Left lobe of liver (tissue), 2 donors: ENCODE measurements at places on chromosomes 7 and 10.
A peak's percentile ranks its signal among the peaks of the same experiment; 100 is the strongest.

- DNase-seq = no peak
Measured at GRCh38 chr10:121781101-121781500, 146.7 kb downstream of the ATE1 start.

DNA sequence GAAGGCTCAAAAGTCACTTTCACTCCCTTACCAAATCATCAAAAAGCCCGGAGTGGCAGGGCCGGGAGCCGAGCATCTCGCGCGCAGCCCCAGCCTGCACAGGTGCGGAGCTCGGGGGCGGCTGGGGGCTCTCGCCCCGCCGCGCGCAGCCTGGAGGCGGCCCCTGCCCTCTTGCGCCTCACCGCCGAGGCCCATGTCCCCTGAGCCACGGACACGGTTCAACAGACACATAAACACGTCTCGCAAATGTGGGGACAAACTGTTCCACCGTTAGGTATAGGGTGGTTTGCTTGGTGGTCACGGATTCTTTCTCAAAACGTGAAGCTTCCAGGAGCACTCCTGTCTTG, 700 bp downstream of the GSAP start:
- DNase-seq = no peak

DNA sequence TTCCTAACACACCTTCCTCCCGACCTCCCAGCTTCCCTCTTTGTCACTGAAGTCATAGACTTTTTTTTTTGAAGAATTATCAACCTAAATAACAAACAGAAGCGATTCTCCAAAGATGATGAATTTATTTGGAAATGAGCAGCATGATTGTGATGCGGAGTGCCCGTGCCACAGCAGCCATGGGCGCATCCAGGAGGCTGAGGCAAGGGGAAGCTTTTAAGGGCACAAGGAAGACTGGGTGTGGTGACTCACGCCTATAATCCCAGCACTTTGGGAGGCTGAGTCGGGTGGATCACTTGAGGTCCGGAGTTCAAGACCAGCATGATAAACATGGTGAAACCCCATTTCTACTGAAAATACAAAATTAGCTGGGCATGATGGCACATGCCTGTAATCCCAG, 16.2 kb upstream of the GIMAP8 start:
- DNase-seq = no peak

GRCh38 chr10:71643904-71644303, 75.7 kb downstream of the C10orf105 start:
- no peak for DNase-seq

DNA sequence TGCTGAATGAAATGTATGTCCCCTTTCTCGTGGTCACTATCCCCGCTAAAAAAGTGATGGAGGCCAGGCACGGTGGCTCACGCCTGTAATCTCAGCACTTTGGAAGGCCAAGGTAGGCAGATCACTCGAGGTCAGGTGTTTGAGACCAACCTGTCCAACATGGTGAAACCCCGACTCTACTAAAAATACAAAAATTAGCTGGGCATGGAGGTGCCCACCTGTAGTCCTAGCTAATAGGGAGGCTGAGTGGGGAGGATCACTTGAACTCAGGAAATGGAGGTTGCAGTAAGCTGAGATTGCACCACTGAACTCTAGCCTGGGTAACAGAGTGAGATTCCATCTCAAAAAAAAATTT, 91.4 kb upstream of the MKLN1 start:
- no peak for DNase-seq

DNA sequence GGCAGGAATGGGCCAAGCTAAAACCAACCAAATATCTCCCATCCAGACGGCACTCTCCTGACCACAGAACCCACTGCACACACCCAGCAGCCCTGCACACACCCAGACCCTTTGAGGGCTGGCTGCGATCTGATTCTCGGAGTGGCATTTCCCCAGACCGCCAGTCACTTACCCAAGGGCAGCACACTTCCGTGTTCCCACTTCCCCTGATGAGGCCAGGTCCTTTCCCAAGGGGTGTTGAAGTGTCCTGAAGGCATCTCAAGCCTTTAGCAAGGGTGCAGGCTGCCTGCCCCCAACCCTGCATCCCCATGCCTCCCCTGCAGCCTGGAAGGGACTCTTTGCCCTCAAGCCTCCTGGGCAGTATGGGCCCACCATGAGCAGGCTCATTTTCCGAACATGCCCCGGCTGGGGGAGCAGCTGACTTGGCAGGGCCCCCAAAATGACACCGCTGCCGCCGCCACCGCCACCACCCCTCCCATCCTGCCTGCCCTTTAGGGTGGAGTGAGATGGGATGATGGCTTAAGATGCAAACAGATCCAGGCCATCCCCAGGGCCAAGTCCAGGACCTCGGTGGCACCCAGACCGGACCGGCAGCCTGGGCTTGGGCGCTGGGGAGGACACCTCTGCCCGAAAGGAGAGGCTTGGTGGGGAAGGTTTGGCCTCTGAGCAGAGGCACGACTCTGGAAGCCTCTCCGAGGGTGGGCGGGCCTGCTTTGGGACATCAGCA, 159.8 kb downstream of the NRF1 start:
- DNase-seq = no peak

GRCh38 chr10:86815035-86815617, 58.7 kb downstream of the BMPR1A start:
- DNase-seq = no peak

DNA sequence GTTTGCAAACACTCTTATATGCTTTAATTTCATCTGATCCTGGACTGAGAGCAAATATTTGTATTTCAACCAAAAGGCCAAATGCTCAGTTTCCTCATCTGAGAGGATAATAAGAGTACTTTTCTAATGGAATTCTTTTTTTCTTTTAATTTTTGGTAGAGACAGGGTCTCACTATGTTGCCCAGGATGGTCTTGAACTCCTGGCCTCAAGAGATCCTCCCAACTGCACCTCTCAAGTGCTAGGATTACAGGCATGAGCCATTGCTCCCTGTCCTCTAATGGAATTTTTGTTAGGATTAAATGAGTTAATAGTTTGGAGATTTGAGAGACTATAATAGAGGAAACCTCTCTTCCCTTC, 68.4 kb upstream of the KMT2E start:
- no peak for DNase-seq

GRCh38 chr7:41942468-41943093, 239.7 kb upstream of the INHBA start:
- DNase-seq = peak; percentile 85

GRCh38 chr7:10860516-10860915, 113.2 kb upstream of the PHF14 start:
- no peak for DNase-seq

GRCh38 chr10:133379152-133379800, at the start of gene PAOX:
Gene PAOX (plus strand): TSS chr10:133379262. CDS start chr10:133379317, 55 bp downstream.
- DNase-seq = peak; percentile 76

- no peak for DNase-seq
Measured at GRCh38 chr7:111903016-111903415, 303.2 kb downstream of the DOCK4 start.

- no peak for DNase-seq
Measured at GRCh38 chr7:113279256-113279655, 160.9 kb upstream of the SMIM30 start.

DNA sequence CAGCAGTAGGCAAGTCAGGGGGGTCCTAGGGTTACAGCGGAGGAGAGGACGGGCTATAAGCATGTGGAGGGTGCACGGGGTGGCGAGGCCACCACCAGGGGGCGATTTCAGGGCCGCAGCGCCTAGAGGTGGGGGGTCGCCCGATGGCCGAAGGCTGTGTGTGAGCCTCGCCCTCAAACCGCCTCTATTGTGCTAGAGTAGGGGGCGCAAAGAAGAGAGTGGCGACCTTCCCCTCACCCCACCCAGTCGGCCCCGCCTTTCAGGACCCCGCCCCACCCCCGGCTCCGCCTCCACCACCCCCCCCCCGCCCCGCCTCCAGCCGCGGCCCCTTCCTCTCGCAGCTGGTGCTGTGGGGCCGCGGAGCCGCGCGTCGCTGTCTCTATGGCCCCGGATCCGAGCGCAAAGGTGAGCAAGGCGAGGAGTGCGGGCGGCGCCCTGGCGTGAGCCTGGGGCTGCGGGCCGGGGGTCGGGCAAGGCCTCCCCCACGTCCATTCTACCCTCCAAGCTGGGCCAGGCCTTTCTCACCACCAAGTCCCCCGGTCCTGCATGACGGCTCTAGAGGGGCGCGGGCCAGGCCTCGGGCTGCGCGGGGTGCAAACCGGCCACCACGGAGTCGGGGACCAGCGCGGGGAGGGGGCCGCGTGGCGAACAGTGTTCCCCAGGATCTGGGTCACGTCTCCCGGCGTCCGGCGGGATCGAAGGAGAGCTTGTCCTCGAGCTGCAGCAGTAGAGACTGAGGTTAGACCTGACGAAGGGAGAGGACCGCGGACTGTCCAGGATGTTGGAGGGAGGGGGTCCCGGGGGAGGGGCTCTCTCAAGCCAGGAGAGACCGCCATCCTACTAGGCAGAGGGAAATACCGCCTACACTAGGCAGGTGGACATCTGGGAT, at the start of gene SEMA4G:
Gene SEMA4G (plus strand): TSS at position 318 of the 889 bp plus-strand sequence. CDS start 3,409 bp downstream, outside the sequence.
- peak; percentile 69 for DNase-seq

DNA sequence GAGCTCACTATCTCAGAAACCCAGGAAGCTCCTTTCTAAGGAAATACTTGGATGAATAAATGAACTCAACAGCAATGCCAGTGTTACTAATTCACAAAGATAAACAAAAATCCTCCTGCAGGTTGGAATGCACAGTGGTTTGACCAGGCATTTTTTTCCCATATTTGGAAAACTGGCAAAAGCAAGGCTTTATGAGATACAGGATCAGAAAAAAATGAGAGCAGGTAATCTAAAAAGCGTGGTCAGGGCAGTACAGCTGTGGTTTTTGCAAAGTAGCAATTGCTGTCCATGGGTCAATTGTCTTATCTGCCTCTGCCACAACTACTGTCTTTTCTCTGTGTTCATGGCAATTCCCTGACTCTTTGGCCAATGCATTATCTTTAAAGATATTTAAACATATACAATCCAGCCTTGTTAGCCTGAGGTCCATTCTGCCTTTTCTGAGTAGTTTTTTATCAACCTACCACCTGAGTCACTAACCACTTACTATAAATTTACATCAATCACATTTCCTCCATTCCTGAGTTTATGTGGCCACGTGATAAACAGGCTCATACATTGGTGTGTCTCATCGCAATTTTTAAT, 564.5 kb upstream of the IGFBP3 start:
- no peak for DNase-seq

DNA sequence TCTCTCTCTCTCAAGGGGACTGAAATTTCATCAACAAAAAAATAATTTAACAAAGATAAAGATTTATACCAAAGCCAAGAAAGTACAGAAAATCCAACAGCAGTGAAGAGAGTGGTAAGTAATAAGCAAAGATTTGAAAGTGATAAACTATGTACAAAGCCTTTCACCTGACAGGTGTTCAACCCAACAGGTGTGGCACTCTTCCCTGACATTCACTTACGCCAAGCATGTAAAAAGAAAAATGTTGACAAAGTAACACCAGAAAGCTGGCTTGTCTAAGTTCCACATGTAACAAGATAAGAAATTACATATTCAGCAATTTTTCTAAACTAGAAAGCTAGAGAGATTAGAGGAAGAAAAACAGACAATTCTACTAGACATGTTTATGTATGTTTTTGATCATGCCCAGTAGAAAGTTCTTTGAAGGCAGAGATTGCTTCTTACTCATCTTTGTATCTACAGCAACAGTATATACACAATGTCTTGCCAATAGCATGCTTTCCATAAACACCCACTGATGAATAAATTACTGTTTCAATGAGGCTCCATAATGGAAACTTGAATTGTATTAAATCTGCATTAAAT, 468.5 kb downstream of the PARD3 start:
- no peak for DNase-seq

GRCh38 chr10:60170250-60170649, 219.4 kb downstream of the ANK3 start:
- no peak for DNase-seq

DNA sequence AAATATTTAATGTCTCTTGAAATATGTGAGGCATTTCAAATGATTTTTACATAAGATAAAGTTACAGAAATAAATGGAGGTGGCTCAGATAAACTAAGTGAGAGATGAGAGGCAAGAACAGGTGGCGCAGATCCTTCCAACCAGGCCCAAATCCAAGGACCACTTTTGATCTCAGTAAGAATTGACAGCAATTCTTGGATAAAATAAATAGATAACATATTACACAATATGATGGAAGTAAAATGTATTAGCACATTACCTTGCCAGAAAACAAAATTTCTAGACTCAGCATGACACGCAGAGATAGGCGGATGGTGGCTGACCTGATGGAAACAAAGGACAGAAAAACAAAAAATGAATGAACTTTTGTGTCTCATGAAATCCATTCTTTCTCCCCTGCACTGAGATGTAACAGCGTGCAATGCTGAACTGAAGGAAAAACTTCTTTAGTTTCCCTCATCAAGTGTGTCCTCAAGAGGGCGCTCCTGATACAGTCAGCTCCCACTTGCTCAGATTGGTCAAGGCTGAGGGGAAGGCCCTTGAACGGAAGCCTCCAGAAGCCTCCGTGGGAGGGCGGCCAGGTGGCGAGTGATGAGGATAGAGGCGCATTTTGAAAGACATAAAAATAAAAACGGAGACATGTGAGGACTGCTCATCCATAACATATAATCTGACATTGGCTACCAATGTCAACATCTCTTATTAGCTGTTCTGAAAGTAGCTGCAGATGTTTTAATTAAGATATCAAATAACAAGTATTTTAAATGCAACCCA, 62.8 kb upstream of the GSDME start:
- peak; percentile 65 for DNase-seq

DNA sequence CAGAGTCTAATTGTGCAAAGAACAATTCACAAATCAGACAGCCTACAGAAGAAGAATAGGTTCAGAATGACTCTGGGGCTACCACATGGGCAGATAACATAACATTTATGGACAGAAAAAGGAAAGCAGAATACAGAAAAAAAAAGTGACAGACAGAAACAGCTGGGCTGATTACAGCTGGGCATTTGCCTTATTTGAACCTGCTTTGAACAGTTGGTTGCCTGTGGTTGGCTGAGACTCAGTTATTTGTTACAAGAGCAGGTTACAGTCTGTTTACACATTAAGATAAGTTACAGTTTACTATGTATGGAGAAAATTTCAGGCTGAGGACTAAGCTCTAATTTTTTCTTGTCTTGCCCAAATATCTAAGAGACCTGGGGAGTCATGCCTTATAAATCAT, 327.2 kb downstream of the GALNT17 start:
- DNase-seq = no peak

DNA sequence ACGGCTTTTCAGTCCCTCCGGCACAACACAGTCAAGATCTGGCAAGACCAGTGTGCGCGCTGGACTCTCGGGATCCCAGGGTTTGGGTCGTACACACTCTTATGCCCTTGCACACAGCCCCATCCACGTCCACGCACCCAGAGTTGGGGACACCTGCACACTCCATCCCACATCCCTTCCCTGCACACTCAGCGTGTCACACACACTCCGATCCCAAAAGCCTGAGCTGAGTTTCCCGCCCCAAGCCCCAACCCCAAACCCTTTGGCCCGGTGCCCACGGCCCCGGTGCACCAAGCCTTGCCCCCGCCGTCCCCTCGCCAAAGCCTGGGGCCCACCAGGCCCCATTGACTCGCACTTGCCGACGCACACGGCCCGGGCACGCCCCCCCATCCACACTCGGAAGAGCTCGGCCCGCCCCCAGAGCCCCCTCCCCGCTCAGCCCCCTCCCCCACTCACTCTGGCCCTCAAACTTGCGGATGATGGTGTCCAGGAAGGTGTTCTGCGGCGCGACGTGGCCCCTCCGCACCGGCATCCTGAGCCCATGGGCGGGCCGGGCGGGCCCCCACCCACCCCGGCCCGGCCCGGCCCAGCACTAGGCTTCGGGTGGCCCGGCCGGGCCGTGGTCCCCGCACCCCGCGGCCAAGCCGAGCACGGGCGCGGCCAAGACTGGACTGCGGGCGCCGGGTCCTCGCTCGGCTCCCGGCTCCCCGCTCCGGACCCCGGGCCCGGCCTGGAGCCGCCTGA, 567 bp downstream of the KCNH2 start:
- DNase-seq = no peak

GRCh38 chr10:100448951-100449350, 13.9 kb upstream of the WNT8B start:
- DNase-seq = no peak

- peak; percentile 67 for DNase-seq
Measured at GRCh38 chr7:47266799-47267198, 315.1 kb downstream of the TNS3 start.
